ENCODE measurements at places on chromosomes 1 and 21. TPM values are rescaled to one million over a fixed set of nuclear protein-coding genes. Genes with fewer than 3 reads are reported as not detected.

The TMEM81 gene
- total RNA-seq = 2.1 TPM

The GJA4 gene
- total RNA-seq = not detected

The RHOU gene
- total RNA-seq = 47.6 TPM

- no peak for DNase-seq
Observed at GRCh38 chr1:228763561-228763960, 28.3 kb downstream of the RHOU start.

DNA sequence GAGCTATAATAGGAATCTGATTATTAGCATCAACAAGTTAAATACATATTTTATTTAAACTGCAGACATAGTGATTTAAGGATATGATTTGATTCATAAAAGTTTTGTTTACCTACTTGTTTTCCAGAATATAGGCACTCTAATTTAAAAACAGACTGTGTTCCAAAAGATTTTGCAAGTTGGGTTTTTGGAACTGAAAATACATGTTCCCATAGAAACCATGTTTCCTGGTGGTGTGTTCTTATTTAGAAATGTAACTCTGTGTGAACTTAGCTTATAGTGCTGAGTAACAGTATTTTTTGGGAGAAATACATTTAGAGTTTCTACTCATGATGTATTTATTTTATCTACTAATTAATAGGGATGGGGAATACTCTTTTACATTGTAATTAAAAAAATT, 21.8 kb downstream of the USP25 start:
- DNase-seq = no peak

DNA sequence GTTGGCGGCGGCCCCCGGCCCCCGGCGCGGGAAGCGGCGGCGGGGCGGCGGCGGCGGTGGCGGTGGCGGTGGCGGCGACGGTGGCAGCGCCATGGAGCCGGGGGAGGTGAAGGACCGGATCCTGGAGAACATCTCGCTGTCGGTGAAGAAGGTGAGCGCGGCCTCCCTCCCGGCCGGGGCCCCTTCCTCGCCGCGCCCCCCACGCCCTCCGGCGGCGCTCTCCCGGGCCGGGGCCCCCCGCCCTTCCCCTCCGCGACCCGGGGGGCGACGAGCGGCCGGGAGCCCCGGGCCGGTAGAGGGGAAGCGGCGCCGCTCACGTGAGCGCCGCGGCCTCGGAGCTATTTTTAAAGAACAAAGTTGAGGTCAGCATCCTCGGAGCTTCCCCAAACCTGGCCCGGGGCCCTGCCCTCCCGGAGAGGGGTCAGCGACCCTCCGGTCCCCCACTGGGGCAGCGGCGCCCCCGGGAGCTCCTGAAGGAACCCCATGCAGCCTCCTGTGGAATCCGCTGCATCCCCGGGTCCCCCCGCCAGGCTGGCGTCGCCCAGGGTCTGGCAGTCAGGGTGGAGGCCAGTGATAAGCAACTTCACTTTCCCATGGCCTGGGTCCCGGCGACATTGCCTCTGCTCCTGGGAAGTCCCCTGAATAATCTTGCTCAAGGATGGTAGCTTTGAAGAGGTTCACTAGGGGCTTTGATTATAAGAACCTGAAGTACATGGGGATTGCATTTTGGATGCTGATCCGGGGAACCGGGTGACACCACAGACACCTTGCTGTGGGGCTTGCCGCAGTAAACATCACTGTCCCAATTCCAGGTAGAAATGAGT, 560 bp downstream of the PLEKHM2 start:
- peak; percentile 54 for DNase-seq

DNA sequence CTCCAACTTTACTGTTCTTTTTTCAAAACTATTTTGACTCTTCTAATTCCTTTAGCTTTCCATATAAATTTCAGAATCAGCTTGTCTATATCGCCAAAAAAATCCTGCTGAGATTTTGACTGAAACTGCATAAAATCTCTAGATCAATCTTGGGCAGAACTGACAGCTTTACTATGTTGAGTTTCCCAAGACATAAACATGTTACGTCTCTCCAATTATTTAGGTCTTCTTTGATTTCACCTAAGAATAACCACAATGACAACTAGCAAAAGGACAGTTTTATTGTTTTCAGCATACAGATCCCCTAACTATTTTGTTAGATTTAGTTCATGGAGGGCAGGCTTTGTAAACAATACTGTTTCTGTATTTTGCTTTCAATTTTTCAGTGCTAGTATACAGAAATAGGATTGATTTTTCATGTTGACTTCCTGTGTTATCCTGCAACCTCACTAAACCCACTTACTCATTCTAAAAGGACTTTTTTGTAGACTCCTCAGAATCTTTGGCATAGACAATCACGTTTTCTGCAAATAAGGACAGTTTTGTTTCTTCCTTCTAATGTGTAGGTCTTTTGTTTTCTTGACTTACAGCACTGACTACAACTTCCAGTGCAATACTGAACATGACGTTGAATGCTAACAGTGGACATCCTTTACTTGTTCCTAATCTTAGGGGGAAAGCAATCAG, 63.4 kb downstream of the NPHP4 start:
- no peak for DNase-seq

- DNase-seq = no peak
Observed at GRCh38 chr1:85607921-85608265, 27.3 kb downstream of the CCN1 start.

DNA sequence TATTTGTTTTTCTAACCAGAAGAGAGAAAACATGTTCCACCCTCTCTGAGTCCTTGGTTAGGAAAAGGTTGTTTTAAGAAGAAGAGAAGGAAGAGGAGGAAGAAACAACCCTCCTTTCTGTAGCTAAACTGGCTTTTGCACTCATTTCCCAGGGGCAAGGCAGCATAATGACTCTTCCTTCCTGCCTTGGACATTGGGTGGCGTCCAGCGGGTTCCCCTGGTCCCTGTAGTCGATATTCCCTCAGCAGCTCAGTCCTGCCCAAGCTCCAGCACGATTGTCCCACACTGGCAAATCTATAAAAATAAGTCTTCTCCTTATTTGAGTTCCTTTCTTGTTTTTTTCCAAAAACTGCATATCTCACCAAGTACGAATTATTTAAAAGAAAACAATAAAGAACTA, 81.2 kb downstream of the TEX35 start:
- no peak for DNase-seq

DNA sequence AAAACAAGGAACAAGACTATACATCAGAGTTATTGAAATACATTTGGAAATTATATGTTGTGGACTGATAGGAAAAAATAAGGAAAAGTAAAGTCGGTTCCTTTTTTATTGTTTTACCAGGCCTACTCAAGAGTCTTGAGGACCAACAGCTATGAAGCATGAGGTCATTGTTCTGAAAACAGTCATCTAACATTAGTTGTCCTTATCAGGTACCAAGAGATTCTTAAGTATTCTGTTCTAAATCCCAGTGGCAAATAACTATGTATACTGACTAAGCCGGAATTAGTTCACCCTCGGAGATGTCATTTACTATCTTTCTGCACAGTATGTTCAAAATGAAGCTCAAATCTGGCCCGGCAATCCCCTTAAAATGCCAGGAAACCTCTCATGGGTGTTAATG, 585 bp downstream of the ADGRL4 start:
- peak; percentile 5 for DNase-seq

DNA sequence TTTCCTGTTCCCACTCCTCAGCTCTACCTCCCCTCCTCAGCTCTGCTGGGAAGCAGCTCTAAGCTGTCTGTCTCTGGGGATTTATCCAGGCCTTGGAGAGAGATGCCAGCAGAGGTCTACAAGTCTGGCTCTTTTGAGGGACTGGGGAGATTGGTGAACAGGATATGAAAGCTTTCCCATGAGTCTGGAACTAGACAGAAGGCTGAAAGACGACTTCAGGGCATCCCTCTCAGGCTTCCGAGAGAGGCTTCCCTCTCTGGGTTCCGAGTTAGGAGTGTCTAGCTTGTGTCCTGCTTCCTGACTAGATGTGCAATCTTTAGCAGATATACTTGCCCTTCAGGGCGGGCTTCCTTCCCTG, 733 bp downstream of the TMEM35B start:
- peak; percentile 39 for DNase-seq

- DNase-seq = peak; percentile 83
Observed at GRCh38 chr1:35451125-35451528, 106.1 kb downstream of the KIAA0319L start.

DNA sequence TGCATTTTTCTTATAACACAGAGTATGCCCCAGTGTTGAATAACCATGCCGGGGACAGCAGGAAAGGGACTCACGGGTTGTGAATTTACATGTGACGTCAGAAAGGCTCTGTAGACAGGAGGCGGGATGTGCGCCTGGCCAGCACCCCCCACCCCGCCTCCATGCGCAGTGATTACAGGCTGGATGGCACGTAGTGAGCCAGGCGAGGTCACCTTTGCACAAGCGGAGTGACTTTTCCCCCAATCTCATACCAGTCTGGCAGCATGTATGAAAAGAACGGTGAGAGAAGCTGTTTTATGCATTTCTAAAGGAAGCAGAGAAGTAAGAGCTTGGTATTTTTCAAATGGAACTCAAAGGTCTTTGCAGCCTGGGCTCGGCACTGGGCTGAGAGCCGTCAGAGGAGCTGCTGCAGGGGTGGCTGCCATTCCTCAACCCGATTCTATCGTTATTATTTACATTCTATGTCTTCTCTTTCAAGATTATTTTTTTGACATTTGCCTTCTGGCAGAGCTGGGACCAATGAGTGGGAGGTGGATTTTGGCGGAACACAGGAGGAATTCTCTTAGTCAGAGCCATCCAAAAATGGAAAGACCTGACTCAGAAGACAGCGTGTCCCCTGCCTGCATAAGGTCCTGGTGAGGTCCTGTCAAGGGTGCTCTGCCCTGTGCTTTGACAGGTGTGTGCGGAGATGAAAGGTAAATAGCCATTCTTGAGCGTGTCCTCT, 115.6 kb upstream of the SLC45A1 start:
- DNase-seq = peak; percentile 47

DNA sequence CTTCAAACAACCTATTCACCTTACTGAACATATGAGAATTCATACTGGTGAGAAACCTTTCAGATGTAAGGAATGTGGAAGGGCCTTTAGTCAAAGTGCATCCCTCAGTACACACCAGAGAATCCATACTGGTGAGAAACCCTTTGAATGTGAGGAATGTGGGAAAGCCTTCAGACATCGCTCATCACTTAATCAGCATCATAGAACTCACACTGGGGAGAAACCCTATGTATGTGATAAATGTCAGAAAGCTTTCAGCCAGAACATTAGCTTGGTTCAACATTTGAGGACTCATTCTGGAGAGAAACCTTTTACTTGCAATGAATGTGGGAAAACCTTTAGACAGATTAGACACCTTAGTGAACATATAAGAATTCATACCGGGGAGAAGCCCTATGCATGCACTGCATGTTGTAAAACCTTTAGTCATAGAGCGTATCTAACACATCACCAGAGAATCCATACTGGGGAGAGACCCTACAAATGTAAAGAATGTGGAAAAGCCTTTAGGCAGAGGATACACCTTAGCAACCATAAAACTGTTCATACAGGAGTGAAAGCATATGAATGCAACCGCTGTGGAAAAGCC, 13.2 kb upstream of the EXO5 start:
- DNase-seq = no peak

GRCh38 chr1:18108299-18109057, 880 bp downstream of the IGSF21 start:
- peak; percentile 26 for DNase-seq

All from neural progenitor cell (in vitro differentiated cells).